Left ventricle myocardium inferior (tissue), 1 donor: ENCODE measurements at places on chromosomes 16 and 17. TPM values are rescaled to one million over a fixed set of nuclear protein-coding genes. Genes with fewer than 3 reads are reported as not detected.
A peak's percentile ranks its signal among the peaks of the same experiment; 100 is the strongest.

The MYL11 gene
- not detected for total RNA-seq

The MC1R gene
- 1.2 TPM for total RNA-seq

The NACA2 gene
- not detected for total RNA-seq

The TOP2A gene
- total RNA-seq, result 2.1 TPM

The GRB7 gene
- 1.1 TPM for total RNA-seq

The TBC1D3 gene
- not detected for total RNA-seq

The KRT31 gene
- total RNA-seq, result not detected

The FAM234A gene
- 135 TPM for total RNA-seq

The PPP1R27 gene
- total RNA-seq, result 0.25 TPM

The CDH13 gene
- 161 TPM for total RNA-seq

GRCh38 chr17:72259922-72260321 lies 139.1 kb downstream of the SOX9 start:
- no peaks in the 10 kb centered on the region for H3K4me1 ChIP-seq
- H3K4me3 ChIP-seq, result no peak overlapping the region
- no peak overlapping the region for H3K27ac ChIP-seq
- peaks cover 6% of the 10 kb centered on the region for H3K27me3 ChIP-seq

DNA sequence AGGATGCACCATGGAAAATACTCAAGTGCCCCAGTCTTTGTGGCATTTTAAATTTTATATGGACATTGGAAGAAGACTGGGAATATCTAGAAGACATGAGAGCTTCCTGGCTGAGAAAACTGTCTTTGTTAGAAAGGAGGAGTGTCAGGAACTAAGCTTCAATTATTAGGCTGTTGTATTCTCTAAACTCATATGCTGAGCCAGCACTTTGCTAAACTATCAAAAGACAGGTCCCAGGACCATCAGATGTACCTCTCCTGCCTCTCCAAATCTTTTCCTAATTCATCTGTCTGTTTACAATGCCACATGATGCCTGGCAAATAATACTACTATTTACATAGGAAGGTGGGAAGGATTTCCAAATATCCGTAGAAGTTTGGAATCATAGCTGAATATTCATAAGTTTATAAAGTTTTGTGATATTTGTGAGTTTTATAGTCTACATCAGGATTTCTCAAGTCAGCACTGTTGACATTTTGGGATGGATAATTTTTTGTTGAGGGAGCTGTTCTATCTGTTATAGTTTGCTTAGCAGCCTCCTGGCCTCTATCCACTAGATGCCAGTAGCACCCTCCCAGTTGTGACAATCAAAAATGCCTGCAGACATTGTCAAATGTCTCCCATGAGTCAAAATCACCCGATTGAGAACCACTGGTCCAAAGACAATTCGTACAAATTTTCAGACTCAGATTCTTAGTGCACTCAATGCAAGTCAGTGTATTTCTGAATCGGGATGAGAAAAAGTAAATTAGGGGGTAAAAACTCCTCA lies 61.2 kb upstream of the NETO2 start:
- H3K36me3 ChIP-seq, result peaks cover 3% of the 10 kb centered on the region
- no peak overlapping the region for H3K4me3 ChIP-seq
- H3K27me3 ChIP-seq, result no peaks in the 10 kb centered on the region
- DNase-seq, result no peak
- H3K4me1 ChIP-seq, result no peaks in the 10 kb centered on the region

DNA sequence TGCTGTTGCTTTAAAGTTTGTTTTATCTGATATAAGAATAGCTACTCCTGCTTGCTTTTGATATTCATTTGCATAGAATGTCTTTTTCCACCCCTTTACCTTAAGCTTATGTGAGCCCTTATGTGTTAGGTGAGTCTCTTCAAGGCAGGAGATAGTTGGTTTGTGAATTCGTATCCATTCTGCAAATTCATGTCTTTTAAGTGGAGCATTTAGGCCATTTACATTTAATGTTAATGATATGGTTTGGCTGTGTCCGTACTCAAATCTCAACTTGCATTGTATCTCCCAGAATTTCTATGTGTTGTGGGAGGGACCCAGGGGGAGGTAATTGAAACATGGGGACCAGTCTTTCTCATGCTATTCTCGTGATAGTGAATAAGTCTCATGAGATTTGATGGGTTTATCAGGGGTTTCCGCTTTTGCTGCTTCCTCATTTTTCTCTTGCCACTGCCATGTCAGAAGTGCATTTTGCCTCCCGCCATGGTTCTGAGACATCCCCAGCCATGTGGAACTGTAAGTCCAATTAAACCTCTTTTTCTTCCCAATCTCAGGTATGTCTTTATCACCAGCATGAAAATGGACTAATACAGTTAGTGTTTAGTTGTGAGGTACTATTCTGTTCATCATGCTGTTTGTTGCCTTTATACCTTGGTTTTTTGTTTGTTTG lies 27.2 kb downstream of the ATF7IP2 start:
- no peaks in the 10 kb centered on the region for H3K27me3 ChIP-seq
- no peak for DNase-seq

- no peak overlapping the region for H3K4me3 ChIP-seq
- peaks cover 60% of the 10 kb centered on the region for H3K4me1 ChIP-seq
- peak overlapping the region; percentile 77 for H3K27ac ChIP-seq
- DNase-seq, result no peak
These were observed 15.0 kb upstream of the ATP2A3 start for GRCh38 chr17:3979290-3979611.

GRCh38 chr17:71914042-71914441 lies 206.8 kb upstream of the SOX9 start:
- no peaks in the 10 kb centered on the region for H3K27me3 ChIP-seq
- H3K27ac ChIP-seq, result no peak overlapping the region
- DNase-seq, result no peak
- H3K4me3 ChIP-seq, result no peak overlapping the region

DNA sequence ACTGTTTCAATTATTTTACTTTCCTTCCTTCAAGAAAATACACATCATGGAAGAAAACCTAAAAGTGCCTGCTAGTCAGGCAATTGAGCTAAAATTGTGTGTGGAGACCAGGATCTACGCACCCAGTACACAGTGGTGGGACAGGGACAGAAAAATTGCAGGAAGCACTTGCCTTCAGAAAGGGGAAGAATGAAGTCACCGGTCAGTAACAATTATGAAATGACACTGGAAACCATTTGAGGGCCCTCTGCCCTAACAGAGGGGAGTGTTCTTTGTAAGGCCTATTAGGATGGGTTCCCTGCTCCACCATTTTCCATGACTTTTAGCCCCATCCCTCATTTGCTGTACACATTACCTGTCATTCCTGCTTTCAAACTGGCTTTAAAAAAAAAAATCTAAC lies 4.5 kb upstream of the PHAF1 start:
- no peaks in the 10 kb centered on the region for H3K27me3 ChIP-seq
- peaks cover 27% of the 10 kb centered on the region for H3K4me1 ChIP-seq
- H3K4me3 ChIP-seq, result no peak overlapping the region
- no peak for DNase-seq
- peak overlapping the region; percentile 13 for H3K27ac ChIP-seq

DNA sequence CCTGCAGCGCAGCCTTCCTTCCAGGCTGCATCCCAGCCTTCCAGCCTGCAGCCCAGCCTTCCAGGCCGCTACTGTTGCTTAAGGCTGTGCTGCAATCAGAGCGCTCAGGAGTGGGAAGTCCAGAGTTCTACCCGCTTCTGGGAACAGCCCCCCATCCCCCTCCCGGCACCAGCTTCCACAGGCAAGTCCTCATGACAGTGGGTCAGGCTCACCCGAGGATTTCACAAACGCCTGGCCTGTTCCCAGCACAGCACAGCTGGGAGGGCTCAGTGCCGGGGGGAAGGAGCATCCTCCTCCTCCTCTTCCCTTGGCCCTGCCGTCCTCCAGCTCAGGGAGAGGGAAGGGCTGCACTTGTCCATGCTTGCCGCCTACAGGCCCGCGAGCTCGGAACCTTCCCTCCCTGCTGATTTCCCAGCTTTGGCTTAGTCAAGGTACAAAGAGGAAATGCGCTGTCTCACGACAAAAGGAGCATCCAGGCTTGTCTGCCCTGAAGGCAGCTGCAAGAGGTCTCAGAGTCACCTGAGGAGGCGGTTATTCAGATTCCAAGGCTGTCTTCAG lies 8.3 kb downstream of the SOCS3 start:
- H3K4me1 ChIP-seq, result peaks cover 71% of the 10 kb centered on the region
- no peak overlapping the region for H3K4me3 ChIP-seq
- peaks cover 8% of the 10 kb centered on the region for H3K36me3 ChIP-seq
- DNase-seq, result peak; percentile 96
- H3K27ac ChIP-seq, result peak overlapping the region; percentile 95
- H3K27me3 ChIP-seq, result no peaks in the 10 kb centered on the region

DNA sequence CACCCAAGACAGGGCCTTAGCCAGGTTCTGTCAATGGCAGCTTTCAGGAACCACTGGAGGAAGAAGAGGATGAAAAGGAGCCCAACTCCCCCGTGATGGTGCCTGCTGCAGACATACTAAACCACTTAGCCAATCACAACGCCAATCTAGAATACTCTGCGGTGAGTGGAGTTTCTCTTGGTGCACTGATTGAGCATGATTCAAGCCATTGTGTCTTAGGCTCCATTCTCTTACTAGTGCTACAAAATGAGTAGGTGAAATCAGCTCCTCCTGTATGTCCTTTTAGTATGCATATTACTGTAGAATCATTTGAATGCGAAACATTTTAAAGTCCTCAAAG lies 1.4 kb downstream of the SETD6 start:
- H3K4me3 ChIP-seq, result peak overlapping the region; percentile 94
- peaks cover 54% of the 10 kb centered on the region for H3K36me3 ChIP-seq
- H3K27me3 ChIP-seq, result no peaks in the 10 kb centered on the region
- no peak for DNase-seq
- H3K27ac ChIP-seq, result peak overlapping the region; percentile 92
- H3K4me1 ChIP-seq, result peaks cover 28% of the 10 kb centered on the region

DNA sequence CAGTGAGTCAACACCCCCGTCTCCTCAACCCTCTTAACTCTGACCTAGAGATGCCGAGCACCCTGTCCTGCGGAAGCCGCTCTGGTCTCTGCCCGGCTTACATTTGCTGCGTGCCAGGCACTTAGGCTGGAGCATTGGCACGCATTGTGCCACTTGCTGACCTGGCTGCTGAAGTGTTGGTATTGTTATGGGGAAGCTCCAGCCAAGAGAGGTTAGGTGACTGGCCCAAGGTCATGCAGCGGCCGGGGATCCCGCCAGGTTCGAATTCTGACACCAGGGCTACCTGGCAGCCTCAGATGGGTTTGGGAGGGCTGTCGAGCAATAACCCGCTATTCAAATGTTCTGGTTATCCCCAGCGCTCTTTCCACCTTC lies 5.0 kb upstream of the HSD17B1 start:
- H3K4me1 ChIP-seq, result peaks cover 25% of the 10 kb centered on the region
- peaks cover 18% of the 10 kb centered on the region for H3K36me3 ChIP-seq
- peak overlapping the region; percentile 65 for H3K27ac ChIP-seq
- no peaks in the 10 kb centered on the region for H3K27me3 ChIP-seq

DNA sequence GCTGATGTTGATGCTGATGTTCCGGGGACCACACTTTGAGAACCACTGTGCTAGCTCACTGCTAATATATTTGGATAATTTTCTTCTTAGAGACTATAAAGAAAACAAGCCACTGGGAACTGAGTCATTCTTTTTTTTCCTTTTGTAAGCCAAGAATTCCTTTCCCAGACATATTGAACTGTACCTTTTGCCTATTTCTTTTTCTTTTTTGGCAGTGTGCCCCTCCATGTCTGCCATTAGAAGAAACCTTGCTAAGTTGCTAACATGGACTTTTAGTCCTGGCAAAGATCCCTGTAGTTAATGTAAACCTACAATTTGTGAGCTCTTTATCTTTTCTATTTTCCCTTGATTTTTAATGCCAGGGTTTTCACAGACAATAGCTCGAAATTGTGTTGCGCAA lies 17.3 kb upstream of the ERCC4 start:
- H3K27ac ChIP-seq, result no peak overlapping the region
- no peaks in the 10 kb centered on the region for H3K27me3 ChIP-seq
- no peaks in the 10 kb centered on the region for H3K36me3 ChIP-seq
- no peak for DNase-seq
- H3K4me1 ChIP-seq, result peaks cover 18% of the 10 kb centered on the region
- H3K4me3 ChIP-seq, result no peak overlapping the region

GRCh38 chr17:10739386-10739785 lies 9.6 kb upstream of the TMEM220 start:
- H3K4me1 ChIP-seq, result peaks cover 6% of the 10 kb centered on the region
- H3K27me3 ChIP-seq, result no peaks in the 10 kb centered on the region
- H3K36me3 ChIP-seq, result no peaks in the 10 kb centered on the region
- no peak overlapping the region for H3K4me3 ChIP-seq

GRCh38 chr17:3772764-3773163 lies 28.2 kb downstream of the ITGAE start:
- H3K4me3 ChIP-seq, result no peak overlapping the region
- no peak for DNase-seq
- H3K27ac ChIP-seq, result no peak overlapping the region
- H3K27me3 ChIP-seq, result peaks cover 5% of the 10 kb centered on the region

DNA sequence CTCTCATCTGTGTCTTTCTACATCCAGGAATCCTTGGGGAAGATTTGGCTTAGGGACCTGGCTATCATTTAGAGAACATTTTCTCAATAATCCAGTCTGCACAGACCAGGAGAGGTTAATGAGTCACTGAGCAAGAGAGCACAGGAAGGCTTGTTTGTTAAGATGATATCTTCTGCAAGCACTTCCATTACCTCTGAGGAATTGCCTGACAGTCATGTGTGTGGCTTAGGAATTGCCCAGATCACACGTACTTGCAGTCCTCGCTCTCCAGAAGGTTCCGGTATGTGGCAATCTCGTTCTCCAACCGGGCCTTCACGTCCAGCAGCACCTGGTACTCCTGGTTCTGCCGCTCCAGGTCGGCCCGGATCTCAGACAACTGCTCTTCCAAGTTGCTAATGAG lies 3.3 kb downstream of the KRT37 start:
- H3K27me3 ChIP-seq, result peaks cover 56% of the 10 kb centered on the region
- no peak for DNase-seq
- no peaks in the 10 kb centered on the region for H3K36me3 ChIP-seq

DNA sequence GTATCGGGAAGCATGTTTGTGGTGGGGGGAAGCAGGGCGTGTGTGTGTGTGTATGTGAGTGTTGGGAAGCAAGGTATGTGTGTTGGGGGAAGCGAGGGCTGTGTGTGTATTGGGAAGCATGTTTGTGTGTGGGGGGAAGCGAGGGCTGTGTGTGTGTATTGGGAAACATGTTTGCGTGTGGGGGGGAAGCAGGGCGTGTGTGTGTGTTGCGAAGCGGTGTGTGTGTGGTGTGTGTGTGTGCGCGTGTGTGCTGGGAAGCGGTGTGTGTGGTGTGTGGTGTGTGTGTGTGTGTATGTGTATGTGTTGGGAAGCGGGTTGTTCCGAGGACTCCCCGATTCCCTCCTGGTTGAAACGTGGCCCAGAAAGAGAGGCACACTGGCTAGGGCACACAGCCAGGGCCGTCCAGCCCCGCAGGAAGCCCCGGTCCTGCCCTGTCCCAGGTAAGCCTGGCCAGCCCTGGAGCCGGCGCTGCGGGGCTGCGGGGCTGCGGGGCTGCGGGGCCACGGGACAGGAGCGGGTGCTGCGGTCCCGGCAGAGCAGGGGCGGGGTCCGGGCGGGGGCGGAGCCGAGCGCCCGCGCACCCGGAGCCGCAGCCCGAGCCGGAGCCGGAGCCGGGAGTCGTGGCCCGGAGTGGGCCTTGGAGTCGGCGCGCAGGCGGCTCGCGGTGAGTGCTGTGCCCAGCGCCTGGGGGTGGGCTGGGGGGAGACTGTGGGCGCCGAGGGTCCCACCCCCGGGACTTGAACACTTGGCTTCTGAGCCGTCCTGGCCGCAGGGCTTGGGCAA lies at the start of gene NOD2:
TSS of gene NOD2 (plus strand) at position 608 of the 783 bp plus-strand sequence. CDS start 5,890 bp downstream, outside the sequence.
- H3K27me3 ChIP-seq, result peaks cover 7% of the 10 kb centered on the region
- DNase-seq, result no peak
- H3K4me1 ChIP-seq, result peaks cover 38% of the 10 kb centered on the region
- peak within 1 kb of the TSS; percentile 62 for H3K4me3 ChIP-seq
- no peaks in the 10 kb centered on the region for H3K36me3 ChIP-seq
